ENCODE measurements at places on chromosomes 7 and 10.

DNA sequence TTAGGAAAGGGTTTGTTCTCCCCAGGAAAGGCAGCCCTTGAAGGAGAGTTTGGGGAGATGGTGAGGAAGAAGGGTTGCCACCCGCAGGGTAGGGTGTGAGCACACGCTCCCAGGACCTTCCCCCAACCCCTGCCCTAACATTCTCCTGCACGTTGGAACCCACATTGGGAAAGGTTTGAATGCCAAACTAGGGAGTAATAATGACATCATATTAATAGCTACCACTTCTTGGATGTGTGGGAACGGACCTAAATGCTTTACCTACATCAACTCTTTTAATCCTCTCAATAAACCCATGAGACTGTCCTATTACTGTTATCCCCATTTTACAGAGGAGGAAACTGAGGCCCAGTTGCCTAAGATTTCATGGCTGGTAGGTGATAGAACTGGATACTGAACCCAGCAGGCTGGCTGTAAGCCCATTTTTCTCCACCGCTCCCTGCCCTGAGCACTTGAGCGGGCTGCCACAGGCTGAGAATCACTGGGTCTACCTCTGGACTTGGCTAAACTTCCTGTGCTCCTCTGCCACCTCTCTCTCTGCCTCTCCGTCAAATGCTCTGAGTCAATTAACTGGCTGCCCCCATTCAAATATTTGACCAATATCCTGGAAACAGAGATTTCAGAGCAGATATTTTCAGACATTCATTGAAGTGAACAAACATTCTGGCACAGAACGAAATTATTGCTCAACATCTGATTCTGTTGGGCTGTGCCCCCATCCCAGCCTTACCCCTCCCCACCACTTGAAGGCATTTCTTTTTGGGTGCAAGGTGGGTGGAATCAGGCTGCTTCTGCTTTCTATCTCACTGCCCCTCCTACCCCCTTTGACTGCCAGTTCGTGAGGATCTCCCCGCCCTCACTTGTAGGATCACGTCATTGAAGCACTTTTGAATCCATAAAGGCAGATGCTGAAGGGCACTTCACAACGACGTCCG lies 129.7 kb downstream of the C10orf105 start:
- DNase-seq = no peak

DNA sequence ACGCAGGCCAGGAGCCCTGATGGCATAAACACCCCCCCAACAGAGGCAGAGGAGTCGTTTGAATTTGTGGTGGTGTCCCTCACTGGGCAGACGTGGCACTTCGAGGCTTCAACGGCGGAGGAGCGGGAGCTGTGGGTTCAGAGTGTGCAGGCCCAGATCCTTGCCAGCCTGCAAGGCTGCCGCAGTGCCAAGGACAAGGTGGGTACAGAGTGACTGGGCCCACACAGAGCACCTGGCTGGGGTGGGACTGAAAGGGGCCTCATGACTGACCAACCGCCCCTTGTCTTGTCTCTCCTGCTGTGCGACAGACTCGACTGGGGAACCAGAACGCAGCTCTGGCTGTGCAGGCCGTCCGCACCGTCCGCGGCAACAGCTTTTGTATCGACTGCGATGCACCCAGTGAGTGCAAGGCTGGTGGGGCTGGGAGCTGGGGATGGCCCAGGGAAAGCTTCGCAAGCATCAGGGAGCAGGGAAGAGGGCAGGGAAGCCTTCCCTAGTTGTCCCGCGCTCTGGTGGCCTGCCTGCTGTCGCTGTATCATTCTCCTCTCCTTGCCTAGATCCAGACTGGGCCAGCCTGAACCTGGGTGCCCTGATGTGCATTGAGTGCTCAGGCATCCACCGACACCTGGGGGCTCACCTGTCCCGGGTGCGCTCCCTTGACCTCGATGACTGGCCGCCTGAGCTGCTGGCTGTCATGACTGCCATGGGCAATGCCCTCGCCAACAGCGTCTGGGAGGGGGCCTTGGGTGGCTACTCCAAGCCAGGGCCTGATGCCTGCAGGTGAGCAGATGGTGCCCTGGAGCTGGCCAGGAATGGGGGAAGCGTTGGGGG lies 25.4 kb downstream of the GBX1 start:
- no peak for DNase-seq

DNA sequence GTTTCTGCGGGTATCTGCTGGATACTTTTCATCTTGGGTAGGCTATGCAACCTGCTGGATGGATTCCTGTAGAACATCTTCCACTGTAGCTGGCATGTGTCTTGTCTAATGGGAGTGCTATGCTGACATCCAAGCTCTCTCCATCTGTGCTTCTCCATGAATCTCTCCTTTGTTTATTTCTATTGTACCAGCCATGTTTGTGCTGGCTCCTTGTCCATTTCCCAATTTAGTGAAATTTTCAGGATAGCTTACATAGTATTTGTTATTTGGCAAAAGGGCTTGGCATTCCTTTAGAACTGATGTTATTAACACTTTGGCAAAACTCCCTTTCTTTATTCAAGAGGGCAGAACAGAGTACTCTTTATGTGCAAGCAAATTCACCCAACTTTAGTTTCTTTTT lies 198.0 kb downstream of the CSTF2T start:
- DNase-seq = peak; percentile 11

- no peak for DNase-seq
Measured at GRCh38 chr7:70733090-70733489, 398.9 kb upstream of the GALNT17 start.

GRCh38 chr10:96501985-96502384 lies 11.7 kb downstream of the TLL2 start:
- DNase-seq = no peak

GRCh38 chr10:128314686-128315085 lies 188.5 kb upstream of the MKI67 start:
- DNase-seq = no peak

GRCh38 chr7:136116186-136116585 lies 139.0 kb upstream of the MTPN start:
- no peak for DNase-seq

- DNase-seq = no peak
Measured at GRCh38 chr10:121307411-121307980, 290.7 kb downstream of the FGFR2 start.
